NCI-H1930 (cell line): ENCODE measurements at places on chromosomes 7 and 10.

- no peak for DNase-seq
Observed at GRCh38 chr7:70733090-70733489, 398.9 kb upstream of the GALNT17 start.

GRCh38 chr10:34854147-34854601 lies 39.1 kb upstream of the PARD3 start:
- DNase-seq: no peak

GRCh38 chr7:56083150-56083785 lies 9.5 kb downstream of the PHKG1 start:
- no peak for DNase-seq

- DNase-seq: no peak
Observed at GRCh38 chr7:25844102-25844870, 307.7 kb upstream of the NFE2L3 start.
